ENCODE measurements at places on chromosomes 7 and 10.

DNA sequence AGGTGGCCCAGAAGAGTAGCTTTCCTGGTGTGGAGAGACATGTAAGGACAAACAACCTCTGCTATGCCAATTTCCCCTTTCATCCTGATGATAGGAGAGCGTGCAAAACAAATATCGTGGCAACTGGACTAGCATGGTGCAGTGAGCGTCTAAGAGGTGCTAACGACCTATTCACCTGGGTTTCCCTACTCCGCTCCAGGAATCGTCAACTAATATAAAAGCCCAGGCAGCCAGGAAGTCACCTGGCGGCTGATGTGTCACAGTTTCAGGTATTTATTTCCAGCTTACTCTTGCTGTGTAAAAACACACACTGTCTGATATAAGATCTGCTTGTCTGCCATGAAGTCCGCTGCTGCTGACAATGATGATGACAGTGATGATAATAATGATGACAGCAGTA is 56.5 kb upstream of the EFCAB10 start:
- DNase-seq: no peak

GRCh38 chr10:83945982-83946718 is 193.2 kb upstream of the GHITM start:
- DNase-seq: no peak

- DNase-seq: no peak
Observed at GRCh38 chr7:2675256-2675764, 12.7 kb upstream of the AMZ1 start.

DNA sequence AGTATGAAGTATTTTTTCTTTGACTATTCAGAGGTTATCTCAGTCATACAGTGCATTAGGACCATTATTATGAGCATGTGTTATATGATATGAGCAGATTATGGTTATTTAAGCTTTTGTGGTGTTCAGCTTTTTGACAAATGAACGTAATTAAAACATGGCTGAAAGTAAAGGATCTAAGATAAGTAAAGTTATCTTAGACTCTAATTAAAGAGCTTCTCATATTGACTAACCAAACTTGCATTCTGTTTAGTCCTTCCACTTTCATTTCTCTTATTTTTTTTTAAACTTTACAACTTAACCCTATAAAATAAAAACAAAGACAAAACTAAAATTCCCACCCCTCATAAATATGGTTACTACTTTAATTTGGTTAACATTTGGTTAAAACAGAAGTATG is 6.9 kb upstream of the GPR85 start:
- DNase-seq: no peak

GRCh38 chr7:81053623-81054022 is 134.8 kb upstream of the SEMA3C start:
- no peak for DNase-seq

DNA sequence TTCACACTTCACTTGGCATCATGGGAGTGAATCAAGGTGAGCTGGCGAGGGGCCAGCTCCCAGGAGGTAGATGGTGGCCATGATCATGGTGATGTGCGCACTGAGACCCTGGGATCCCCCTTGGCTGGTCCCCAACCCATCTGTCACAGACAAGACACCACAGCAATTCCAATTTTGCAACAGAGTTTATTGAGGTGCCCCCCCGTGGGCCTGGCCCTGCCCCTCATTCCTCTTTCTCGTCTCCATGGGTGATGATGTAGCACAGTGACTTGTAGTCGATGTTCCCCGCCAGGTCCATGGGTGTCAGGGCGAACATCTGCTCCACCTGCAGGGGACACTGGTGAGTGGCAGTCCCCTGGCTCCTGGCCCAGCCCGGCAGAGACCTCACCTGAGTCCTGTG is 2.4 kb downstream of the MYL7 start:
- no peak for DNase-seq

GRCh38 chr10:102783568-102783967 is 39.8 kb downstream of the WBP1L start:
- DNase-seq: no peak

GRCh38 chr10:132788180-132788830 is 2.4 kb upstream of the NKX6-2 start:
- no peak for DNase-seq

DNA sequence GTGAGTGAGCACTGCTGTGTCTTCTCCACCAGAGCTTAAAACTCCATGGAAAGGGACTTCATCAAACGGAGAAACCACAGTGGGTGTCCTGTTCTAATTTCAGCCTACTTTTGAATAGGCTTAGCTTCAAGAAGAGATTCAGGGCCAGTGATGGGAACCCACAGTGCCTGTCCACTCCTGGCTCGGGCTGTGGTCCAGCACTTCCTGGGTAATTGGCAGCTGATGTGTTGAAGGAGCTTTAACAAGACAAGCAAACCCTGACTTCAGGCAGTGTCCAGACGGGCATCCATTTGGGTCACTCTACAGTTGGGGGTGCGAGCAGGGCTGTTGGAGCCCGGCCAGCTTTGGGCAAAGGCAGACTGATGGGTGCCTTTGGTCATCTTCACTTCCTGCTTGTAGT is 14.5 kb downstream of the VWC2 start:
- DNase-seq: no peak

GRCh38 chr7:78159545-78159944 is 361.0 kb downstream of the PHTF2 start:
- DNase-seq: no peak

GRCh38 chr10:110460111-110460809 is 37.4 kb upstream of the DUSP5 start:
- DNase-seq: no peak

- no peak for DNase-seq
Observed at GRCh38 chr7:135262623-135263320, 29.1 kb downstream of the STRA8 start.

GRCh38 chr7:128904381-128905197 is 5.9 kb downstream of the KCP start:
- DNase-seq: peak; percentile 17
